NCI-H524 treated with DMSO at 0.1 percent for 48 hours (cell line): ENCODE measurements at places on chromosomes 5 and 9.
A peak's percentile ranks its signal among the peaks of the same experiment; 100 is the strongest.

DNA sequence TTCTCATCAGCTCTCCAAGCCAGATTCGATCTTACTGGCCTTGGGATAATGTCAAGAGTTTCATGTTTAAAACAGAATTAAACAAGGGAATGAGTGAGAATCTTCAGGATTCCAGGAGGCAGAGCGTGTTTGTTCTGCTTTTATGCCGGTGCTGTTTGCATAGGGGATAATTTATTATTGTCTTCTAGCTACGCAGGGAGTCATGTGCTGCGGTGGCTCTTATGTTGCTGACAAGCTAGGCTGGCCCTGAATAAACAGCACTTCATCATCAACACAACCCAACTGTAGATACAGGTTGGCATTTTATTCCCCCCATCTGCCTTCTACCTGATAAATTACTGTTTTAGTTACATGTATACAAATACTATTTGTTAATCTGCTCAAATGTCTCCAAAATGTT lies 47.1 kb upstream of the PCA3 start:
- no peak for DNase-seq

DNA sequence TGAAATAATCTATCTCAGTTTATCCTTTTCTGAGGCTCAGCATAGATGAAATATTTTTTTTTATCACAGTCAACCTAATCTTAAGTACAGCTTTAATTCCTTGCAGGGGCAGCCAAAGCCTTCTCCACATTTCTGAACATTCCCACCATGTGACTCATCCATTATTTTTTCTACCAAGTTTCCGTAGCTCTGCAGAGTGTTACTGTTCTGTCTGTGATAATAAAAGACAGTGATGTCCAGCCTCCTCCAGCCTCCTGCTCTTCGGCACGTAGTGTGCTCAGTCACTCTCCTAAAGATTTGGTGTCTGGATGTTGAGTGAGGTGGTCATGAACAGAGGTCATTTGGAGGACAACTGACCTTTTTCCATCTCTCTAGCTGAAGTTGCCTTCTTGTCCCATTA lies 338.1 kb upstream of the ADAMTS16 start:
- no peak for DNase-seq

- no peak for DNase-seq
Observed at GRCh38 chr9:89716559-89716958, 111.7 kb downstream of the GADD45G start.

DNA sequence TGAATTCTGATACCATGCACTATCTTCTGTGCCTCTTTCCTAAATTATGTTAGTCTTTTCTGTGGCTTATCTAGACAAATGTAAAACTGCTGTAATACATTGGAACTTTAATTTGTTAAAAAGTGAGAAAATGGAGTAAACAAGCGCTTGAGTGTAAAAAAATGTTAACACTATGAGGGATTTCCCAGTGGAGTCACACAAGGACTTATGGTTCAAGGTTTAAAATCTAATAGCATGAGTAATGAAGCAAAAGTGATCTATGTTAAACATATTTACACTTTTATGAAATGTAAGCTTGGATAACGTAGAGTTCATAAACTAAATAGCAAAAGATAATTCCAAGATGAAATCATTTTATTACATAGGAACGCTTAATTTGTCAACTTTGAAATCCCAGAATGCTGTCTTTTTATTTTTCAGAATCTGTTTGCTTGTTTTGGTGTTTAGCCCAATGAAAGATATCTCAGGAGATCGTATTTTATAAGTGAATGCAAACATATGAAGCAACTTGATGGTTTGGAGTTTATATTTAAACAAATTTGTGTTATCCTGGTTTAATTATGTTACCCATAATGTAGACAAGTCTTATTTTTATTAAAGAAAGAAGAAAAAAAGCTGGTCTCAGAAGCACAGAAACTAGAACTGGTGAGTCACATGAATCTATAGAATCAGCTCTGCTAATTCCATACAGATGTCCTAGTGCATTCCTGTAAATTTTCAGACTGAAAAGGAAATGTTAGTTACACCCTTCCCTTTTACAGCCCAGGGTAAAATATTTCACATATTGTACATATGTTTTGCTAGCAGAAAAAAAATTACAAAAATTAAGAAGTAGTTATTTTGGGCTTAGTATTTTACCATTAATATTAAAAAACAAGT lies 34.2 kb upstream of the FBN2 start:
- DNase-seq = no peak

GRCh38 chr5:115555084-115555633 lies 10.6 kb upstream of the FEM1C start:
- no peak for DNase-seq

DNA sequence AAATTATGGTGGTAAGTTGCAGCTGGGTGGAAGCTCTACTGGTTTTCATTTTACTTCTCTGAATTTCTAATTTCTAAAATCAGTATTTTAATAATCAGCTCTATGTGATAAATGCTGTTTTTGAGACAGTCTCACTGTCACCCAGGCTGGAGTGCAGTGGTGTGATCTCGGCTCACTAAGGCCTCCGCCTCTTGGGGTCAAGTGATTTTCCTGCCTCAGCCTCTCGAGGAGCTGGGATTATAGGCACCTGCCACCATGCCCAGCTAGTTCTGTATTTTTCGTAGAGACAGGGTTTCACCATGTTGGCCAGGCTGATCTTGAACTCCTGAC lies 1.5 kb upstream of the RALGDS start:
- DNase-seq = no peak

GRCh38 chr9:129026442-129027223 lies 1.5 kb downstream of the SH3GLB2 start:
- DNase-seq = no peak

GRCh38 chr9:123925819-123926218 lies 4.1 kb downstream of the DENND1A start:
- no peak for DNase-seq

GRCh38 chr9:129607027-129607387 lies 13.9 kb downstream of the C9orf50 start:
- peak; percentile 74 for DNase-seq

GRCh38 chr9:131727795-131728545 lies 11.9 kb downstream of the RAPGEF1 start:
- no peak for DNase-seq

- DNase-seq = no peak
Observed at GRCh38 chr9:94919376-94920098, 193.0 kb downstream of the AOPEP start.

- DNase-seq = no peak
Observed at GRCh38 chr5:35651002-35651756, 33.5 kb downstream of the SPEF2 start.

DNA sequence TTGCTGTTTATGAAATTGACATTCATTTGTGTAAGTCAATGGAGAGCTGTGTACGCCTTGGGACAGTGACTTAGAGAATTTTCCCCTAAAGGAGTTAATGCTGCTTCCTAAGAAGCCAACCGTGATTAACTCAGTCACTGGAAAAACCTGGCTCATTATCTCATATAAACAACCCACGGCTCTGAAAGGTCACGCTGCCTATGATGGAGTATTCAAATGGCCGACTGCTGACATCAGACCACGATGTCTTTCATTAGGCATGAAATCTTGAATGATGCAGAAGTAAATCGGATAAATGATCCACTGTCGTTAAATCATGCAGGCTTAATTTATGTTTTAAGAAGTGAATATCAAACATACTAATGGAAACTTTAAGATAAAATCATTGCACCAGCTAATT lies 603.7 kb downstream of the RAB3C start:
- no peak for DNase-seq

DNA sequence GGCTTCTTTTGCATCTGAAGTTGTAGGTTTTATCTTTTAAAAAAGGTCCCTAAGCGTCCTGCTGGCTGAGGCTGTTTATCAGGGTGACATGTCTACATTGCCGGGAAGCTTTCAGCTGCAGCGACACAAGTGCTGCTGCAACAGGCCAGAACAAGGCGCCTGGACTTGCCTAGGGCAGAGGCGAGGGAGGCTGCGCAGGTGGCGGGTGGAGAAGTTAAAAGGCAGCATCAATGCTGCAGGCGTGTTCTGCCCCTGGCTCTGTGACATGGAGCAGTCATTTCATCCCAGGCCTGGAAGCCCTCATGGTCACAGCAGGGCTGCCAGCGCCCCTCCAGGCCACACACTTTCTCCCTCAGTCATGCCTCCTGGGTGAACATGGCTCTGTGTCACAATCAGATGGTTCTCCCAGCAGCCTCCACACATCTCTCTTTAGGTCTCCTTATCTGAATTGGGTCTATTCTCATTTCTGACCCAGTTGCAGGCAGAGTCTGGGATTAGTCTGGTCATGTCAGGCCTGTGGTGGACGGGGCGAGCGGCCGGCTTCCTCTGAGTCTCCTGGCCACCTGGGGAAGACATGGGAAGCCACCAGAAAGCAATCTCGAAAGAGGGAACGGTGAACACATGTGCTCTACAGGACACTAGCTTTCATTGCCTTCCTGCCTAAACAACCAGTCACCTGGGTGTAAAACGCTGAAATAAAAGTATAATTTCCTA lies 41.3 kb downstream of the IRX2 start:
- DNase-seq = no peak

GRCh38 chr5:161165998-161166660 lies 314.1 kb upstream of the ATP10B start:
- DNase-seq = peak; percentile 81

DNA sequence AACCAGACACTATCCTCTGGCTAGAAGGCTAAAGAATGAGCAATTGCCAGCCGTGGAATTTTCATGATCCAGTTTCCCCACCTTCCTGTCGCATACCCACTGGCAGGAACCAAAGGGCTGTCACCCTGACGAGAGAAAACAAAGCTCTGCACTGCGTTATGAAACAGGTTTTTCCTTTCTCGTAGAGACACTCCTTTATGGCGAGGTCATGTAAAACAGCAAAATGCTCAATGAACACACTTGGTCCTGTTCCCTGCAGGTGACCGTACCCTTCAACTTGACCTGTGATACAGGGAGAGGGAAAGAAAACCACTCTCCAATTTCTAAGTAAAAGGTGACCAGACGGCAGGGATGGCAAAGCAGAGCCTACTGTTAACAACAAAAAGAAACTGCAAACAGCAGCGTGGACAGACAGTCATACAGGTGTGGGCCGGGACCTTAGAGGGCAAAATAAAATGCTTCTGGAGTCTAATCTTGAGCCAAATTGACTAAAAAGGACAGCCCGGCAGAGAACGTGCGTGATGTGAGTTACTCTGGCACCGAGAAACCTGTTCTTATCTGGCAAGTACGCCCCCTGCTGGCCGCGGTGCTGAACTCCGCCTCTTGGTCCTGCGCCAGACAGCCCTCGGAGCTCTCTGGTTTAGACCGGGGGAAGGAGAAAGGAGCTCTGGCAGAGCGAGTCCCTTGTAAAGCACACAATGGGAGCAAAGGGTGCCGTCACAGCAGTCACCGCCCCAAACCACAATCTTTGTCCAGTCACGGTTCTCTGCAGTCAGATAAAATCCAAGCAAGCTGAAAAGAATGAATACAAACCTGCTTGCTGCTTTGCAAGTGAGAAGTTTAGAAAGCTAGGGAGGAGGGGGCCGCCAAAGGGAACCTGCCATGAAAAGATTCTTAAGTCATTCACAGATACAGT lies 98.9 kb downstream of the EFNA5 start:
- peak; percentile 55 for DNase-seq

GRCh38 chr5:153470736-153471135 lies 19.7 kb upstream of the GRIA1 start:
- peak; percentile 42 for DNase-seq

- DNase-seq = no peak
Observed at GRCh38 chr9:38443597-38443996, 19.3 kb upstream of the IGFBPL1 start.

GRCh38 chr9:130138791-130139190 lies 33.4 kb upstream of the NCS1 start:
- DNase-seq = no peak

DNA sequence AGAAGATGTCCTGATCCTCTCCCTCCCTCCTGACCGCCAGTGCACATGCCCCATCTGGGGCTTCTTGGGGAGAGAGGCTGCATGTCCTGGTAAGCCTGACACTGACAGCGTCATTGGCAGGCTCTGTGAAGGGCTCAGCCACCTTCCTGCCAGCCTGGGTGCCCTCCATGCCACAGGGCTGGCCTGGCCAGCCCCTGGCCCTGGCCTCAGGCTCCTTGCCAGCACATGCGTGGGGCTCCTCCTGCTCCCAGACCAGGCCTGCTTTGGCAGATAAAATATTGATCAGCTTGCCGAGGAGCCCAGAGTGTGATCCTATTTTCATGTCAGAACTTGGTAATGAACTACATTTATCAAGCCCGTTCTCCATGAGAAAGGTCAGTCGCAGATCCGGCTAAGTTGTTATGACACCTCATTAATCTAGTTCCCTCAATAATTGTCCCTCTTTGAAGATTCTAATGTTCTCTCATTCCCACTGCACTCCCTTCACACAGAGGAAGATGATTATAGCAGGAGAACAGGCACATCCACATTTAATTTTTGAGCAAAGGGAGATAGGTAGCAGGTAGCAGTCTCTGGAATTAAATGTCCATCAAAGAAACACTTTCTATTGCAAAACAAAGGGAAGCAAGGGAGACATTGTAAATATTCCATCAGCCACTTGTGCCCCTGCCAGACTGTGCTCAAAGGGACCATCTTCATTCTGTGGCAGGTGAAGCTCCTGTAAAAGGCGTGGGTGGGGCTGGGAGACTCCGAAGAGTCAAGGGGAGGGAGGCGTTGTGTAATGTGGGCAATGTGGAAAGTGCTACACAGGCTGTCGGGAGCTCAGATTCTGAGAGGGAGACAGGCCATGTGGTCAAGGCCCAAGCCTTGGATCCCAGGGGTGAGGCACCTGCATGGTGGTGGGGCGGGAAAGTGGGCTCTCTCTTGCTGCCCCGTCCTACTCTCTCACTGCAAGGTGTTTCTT lies 272.0 kb downstream of the HSPA4 start:
- no peak for DNase-seq

- DNase-seq = no peak
Observed at GRCh38 chr9:136354592-136355085, 8.9 kb downstream of the DNLZ start.

- DNase-seq = no peak
Observed at GRCh38 chr9:81613002-81613812, 76.1 kb downstream of the TLE1 start.

DNA sequence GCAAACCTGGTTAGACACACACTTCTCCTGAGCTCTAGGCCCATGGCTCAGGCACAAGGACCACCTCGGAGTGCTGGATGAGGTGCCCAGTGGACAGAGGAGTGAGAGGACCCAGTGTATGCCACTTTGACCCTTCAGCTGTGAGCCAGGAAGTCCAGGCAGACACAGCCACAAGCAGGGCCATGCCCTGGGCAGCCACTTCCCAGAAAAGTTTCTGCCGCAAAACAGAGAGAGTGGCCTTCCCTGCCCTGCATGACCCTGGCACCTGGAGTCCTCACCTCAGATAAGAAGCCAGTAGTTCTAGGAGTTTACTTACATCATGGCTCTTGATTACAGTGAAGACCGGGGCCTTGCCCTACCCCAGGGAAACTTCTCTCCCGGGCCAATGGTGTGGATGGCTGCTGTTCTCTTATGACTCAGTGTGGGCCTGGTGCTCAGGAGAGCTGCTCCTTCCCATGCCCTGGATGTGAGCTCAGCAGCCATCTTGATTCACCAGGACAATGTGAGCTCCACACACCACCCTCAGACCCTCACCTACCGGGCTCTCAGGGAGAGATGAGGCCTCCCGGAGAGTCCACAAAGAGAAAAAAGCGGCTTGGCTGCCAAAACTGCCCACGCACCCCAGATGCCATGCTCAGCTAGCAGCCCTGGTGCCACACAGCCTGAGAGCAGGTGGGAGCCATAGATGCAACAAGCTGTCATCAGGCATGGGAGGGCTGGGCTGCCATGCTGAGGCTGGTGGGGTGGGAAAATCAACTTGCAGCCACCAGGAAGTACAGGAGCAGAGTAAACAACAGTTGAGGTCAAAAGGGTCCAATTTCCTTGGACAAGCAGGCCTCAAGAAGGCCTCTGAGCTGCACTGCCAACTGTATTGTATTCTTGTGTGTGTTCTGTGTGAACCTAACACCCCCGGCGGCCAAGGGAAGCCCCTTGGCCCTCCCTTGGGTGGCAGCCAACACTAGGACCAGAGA lies 11.7 kb upstream of the IRF1 start:
- DNase-seq = no peak

GRCh38 chr9:126690431-126691051 lies 76.8 kb downstream of the LMX1B start:
- no peak for DNase-seq
